ENCODE measurements at places on chromosomes 4 and X.
A peak's percentile ranks its signal among the peaks of the same experiment; 100 is the strongest.

DNA sequence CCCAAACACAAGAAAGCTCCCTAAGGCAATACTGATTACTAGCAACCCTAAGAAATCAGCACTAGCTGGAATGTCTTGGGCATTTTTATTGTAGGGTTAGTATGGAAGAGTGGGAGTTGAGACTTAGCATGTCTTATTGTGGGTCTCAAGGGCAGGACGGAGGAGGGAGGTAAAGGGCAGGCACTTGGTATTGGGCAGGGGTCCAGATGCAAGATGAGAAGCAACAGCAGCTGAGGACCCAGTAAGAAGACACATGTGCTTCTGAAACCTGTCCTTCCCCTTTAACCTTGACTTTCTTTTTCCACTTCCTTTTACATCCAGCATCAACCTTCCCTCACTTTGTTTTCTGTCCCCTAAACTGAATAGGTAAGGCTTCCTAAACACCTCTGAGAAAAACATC is 37.4 kb downstream of the LARP7 start:
- DNase-seq = no peak

- no peak for DNase-seq
These were observed 19.5 kb downstream of the TMEM144 start for GRCh38 chr4:158229768-158230167.

DNA sequence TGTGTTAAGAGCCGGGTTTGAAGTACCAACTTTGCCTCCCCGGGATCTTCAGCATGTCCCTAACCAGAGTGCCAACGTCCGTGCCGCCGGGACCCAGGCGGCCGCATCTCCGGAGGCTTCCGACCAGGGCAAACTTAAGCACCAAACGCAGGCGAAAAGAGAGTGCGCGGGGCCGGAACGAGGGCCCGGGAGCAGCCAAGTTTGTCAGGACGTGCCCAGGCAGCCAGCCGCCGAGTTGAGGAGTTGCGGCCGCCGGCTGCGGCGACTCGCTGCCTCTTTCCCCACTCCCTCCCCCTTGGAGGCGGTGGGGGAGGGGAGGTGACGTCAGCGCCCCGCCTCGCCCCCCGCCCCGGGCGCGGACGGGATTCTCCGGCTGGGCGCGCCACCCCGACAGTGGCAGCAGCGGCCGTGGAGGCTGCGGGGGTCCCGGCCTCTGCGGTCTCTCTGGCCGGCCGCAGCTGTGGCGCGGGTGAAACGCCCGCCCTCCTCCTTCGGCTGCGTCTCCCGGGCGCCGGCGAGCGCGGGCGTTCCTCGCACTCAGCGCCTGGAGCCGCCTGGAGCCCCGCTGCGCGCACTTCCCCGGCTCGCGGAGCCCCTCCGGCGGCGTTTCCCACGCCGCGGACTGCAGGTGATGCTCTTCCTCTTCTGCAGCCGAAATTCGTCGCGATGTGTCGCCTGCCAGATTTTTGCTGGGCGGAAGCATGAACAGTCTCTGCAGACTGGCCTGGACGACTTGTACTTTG is 2.9 kb upstream of the FAT1 start:
- peak; percentile 19 for DNase-seq

GRCh38 chr4:174062831-174063230 is 220.6 kb downstream of the FBXO8 start:
- no peak for DNase-seq

DNA sequence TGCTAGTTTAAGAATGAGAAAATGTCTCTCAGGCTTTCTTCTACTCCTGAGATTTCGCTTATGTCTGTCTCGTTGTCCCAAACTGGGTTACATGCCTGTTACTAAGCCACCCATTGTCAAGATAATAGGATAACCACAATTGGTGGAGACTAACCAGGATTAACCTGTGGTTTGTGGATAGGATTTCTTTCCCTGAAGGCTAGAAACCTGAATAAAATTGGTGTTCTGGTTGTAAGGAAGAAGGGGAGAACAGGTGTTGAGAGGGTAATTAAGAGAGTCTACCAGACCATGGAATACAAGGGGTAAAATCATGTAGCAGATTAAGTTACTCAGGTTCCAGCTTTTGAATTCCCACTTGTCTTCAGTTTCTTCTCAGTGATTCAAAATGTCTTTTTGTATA is 225.4 kb downstream of the CPE start:
- DNase-seq = no peak

GRCh38 chr4:186684220-186684619 is 39.4 kb downstream of the FAT1 start:
- DNase-seq = no peak

GRCh38 chr4:153511104-153511503 is 44.9 kb downstream of the TMEM131L start:
- no peak for DNase-seq

DNA sequence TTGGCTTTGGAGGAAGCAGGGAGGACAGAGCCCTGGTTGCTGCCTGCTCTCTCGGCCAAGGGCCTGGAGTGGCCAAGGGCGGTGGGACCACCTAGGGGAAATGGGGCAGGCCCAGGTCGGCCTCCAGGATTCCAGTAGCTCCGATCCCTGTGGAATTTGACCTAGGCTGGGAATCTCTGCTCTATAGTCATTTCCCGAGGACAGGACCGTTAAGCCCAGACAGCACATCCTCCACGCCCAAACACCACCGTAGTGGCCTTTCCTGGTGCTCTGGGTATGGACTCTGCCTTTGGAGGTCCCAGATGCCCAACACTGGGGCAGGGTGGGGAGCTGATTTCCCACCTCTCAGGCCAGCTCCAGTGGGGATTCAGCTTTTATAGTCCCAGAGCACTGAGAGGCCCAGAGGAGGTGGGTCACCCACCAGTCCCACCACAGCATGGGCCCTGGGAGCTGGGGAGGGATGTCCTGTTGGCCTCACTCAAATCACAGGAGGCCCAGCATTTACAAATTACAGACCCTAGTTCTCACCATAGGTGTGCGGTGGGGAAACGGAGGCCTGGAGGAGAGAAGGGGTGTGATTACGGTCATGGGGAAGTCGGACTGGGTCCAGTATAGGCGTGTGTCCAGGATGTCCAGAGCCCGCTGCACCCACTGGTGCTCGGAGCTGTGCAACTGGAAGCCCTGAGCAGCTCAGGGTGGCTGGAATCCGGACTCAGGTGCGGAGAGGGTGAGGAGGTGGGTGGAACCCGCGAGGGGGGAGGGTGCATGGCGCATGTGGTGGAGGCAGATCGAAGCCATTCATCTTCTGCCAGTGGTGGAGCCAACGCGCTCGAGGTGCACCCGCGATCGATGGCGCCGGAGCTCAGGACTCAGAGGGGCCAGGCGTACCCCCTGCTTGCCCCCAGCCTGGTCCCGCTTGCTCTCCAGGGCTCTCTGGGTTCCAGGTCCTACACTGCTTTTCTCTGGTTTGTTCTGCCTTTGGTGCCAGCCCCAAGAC is 7.7 kb downstream of the HMX1 start:
- no peak for DNase-seq

- no peak for DNase-seq
These were observed 69.0 kb downstream of the STAG2 start for GRCh38 chrX:124030520-124030919.

DNA sequence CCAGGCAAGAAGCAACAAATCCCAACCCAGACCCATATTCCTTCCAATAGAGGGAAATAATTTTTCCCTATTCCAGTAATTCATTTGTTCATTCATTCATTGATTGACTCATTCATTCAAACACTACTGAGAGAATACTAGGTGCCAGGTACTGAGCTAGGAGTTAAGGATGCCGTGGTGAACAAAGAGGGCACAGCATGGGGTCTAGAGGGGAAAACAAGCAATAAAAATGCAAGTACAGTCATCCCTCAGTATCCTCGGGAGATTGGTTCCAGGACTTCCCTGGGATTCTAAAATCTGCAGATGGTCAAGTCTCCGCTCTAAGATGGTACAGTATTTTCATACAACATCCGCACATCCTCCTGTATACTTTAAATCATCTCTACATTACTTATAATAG is 18.7 kb downstream of the RASGEF1B start:
- DNase-seq = no peak

GRCh38 chr4:25926462-25926861 is 12.4 kb downstream of the SMIM20 start:
- DNase-seq = no peak

DNA sequence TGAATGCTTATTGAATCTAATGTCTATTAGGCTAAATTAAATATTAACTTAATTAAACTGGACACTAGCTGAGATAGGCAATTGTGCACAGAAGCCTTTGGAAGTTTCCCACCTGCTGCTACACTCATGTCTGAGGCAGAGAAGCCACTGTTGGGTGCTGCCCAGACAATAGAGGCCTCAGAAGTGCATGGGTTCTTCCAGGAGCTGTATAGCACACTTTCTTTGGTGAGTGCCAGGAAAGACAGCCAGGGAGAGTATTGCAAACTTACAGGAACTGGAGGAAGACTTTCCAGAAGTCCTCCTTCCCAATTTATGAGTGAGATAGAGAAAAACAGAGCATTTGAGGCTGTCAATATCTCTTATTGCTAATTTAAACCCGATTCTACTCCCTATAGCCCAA is 89.9 kb downstream of the GPAT3 start:
- no peak for DNase-seq

DNA sequence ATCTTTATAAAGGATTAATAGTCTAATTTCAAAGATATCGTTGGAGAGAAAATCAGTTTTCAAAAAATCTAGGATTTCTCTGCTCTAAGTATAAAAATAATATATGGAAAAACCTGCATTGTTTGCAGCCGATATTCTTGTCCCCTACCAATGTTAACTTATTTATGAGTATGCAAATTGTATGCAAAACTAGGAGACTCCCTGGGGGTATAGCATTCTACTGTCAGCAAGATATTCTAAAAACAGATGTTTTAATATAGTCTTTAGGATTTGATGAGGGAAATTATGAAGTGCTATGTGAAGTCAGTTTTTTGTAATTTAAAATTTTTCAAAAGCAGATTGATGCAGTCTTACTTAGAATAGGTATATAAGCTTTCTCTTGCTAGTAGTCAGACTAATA is 40.9 kb downstream of the GK2 start:
- DNase-seq = no peak

GRCh38 chr4:147733716-147734344 is 1.9 kb downstream of the ARHGAP10 start:
- no peak for DNase-seq

DNA sequence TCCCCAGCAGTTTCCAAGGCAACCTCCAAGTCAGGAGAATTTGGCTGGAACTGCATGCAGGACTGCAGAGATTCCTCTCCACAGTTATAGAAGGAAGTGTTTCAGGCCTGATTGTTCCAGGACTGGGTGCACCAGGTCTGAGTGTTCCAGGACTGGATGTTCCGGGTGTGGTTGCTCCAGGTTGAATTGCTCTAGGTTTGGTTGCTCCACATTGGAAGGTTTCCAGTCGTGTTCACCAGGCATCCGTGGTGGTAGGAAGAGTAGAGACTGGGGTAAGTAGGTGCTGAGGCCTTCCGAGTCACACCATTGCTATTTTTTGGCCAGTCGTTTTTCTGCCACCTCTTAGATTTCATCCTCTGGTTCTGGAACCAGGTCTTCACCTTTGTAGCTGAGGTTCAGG is 105.4 kb downstream of the MSN start:
- no peak for DNase-seq

GRCh38 chr4:76342803-76343202 is 36.3 kb downstream of the STBD1 start:
- DNase-seq = no peak

- DNase-seq = no peak
These were observed 12.1 kb upstream of the SLAIN2 start for GRCh38 chr4:48329193-48329592.

- DNase-seq = no peak
These were observed 242.5 kb upstream of the VCX3A start for GRCh38 chrX:6777238-6778002.

- no peak for DNase-seq
These were observed 10.5 kb downstream of the TRO start for GRCh38 chrX:54931107-54931506.

GRCh38 chr4:8765631-8766590 is 105.7 kb downstream of the HMX1 start:
- no peak for DNase-seq

DNA sequence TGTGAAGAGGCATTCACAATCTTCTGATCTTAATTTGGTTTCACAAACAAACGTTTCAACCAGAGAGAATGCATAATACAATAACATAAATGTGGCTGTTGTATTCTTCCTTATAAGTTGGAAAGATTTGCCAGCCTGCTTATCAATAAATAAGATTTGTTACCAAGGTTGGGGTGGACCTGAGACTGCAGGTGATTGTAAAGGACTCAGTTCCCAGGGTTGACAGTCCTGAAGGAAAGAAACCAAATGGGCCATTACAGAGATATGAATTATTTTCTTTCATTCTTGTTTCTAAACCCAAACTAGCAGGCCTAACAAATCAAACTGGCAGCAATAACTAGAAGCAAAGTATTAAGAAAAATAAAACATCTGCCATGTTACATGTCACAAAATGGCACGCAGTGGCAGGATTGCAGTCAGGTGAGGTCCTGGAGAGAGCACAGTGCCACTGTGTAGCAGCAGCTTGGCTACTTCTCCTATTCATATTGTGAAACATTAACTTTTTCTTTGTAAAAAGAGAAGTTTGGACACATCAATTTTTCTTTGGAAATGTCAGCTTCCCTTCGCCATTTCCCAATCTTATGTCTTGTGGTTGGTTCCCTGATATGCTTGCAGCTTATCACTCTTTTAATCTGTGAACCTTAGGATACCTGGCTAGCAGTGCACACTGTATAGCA is 133.8 kb upstream of the EMCN start:
- DNase-seq = no peak

DNA sequence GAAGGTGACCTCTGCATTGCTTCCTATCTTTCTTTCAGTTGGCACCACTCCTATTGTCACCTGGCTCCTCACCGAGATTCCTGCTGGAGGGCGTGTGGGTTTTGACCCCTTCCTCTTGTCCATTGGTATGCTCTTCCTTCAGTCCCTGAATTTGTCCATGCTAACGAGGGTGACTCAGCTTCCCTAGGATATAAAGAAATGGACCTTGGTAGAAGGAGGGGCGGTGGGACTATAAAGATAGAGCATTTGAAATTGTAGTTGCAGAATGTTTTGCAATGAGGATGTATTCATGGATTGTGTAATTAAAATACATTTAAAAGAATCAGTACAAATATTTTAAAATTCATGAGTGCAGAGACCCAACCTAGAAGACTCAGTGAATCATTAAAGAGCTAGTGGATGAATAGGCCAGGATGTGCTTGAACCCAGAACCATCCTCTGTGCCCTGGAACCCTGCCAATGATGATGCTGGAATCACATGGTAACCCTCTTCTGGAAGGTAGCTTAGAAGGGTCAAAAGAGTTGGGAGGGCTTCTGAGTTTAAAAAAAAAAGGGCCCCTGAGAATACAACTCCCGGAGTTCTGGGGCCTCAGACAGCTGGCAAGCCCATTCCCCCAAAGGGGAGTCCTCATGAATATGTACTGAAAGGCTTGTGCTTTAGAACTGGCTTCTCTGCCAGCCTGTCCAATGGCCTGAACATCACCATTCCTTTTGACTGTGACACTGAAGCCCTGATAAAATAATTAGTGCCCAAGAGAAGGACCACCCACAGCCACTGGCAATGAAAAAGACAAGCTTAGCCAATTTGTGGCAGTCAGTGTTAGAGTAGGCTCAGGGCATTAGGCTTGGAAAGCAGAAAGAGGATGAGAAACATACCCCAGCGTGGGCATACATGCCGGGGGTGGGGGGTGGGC is 8.0 kb downstream of the XPNPEP2 start:
- no peak for DNase-seq
